ENCODE measurements at places on chromosomes 7 and 10.

DNA sequence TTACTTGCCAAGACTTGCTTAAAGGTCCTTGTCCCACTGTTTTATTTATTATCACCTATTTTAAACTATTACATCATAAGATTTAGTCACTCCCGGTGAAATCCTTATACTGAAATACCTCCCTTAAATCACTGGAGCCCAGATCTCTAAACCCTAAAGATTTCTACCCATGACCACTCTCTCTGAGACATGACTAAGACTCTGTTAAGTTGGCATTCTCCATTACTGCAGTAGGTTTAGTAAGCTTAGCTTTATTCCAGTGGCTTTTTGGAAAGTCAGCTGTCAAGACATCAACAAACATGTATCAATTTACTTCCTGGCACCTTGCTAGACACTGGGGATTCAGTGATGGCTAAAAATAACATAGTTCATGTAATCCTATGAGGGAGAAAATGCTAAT, 874.2 kb downstream of the KCNMA1 start:
- no peak for DNase-seq

DNA sequence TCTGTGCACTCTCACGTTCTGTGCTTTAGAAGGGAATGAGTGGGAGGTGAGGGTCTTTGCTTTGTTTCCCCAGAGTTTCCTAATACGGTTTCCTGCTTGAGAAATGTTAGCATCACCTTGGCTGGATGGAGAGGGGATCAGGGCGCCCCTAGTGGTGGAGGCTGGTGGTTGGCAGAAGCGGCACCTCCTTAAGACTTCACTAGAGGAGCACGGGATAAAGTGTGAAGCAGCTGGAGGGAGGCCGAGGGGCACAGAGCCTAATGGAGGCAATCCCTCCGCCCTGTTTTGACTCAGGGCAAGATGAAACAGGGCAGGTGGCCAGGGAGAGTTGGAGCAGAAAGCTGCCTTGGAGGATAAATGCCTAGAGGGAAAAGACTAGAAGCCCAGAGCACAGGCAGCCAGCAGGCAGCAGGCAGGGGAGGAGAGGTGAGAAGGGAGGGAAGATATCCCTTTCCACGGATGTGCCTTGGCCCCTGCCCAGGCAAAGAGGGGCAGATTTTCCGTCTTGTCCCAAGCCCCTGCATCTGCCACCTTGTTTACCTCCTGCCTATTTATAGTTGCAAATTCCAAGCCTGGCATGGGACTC, 56.0 kb upstream of the BTRC start:
- DNase-seq = peak; percentile 84

- DNase-seq = no peak
Observed at GRCh38 chr7:140675726-140676125, 3.0 kb downstream of the ADCK2 start.

DNA sequence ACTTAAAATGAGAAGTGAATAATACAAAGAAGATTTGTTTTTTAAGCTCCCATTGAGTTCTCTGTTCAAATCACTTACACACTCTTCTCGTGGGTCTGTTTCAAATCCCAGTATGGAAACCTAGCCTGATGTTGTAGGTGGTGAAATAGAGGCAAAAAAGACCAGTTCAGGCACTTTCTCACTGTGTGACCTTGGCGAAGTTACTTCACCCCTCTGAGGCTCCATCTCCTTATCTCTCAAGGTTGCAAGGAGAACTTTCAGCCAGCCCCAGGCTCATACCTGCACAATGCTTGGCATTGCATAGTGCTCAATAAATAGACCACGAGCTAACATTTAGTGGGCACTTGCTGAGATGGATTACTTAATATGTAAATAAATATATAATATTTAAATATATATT, 90.1 kb downstream of the PRLHR start:
- DNase-seq = no peak

DNA sequence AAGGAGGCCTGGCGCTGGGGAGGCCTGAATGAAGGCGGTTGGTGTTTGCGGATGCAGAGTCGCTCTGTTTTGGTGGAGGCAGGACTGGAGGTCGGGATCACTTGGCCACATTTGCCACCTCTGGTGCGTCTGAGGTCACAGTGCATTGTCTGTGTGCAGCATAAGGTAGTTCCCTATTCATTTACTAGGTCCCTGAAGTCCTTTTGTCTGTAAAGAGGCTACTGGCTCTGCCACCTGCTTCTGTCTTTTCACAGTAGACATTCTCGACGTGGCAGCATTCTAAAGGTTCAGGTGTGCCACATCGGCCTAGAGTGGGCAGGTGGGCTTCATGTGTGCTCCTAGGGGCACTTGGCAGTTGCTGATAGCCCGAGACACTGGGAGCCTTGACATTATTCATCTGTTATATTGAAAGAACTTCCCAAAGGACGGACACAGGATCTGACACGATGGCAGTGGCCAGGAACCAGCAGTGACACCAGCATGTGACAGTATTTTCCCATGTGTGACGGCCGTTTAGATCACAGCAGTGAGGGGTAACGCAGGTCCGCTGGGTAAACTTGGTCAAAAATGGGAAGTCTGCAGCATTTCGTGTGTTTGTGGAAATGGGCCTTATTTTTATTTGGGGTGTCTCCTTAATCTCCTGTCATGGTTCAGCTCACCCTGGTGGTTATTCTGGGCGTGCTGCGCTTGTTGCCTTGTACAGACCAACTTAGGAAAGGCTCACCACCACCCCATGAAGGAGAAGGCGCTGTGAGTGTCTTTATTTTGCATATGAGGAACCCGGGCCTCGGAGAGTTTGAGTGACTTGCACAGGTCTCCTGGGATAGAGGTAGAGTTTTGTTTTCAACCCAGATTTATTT, 5.9 kb downstream of the MGMT start:
- no peak for DNase-seq

DNA sequence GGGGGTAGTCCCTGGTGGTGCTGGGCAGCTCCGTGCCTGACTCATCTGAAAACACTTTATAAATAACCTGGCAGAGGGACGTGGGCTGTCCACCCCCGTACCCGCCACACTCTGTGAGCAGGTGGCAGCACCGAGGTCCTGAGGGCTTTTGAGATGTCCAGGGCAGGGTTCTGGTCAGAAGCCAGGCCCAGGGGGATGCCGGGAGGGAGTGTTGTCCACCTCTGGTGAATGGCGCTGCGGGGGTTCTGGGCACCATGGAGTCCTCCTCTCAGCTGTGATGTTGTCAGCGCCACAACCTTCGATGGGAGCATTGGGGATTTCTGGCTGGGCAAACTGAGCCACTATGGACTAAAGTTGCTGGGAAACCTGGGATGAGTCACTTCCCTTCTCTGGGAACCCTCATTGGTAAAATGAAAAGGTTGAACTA, 27.4 kb upstream of the GOLGA7B start:
- DNase-seq = no peak

DNA sequence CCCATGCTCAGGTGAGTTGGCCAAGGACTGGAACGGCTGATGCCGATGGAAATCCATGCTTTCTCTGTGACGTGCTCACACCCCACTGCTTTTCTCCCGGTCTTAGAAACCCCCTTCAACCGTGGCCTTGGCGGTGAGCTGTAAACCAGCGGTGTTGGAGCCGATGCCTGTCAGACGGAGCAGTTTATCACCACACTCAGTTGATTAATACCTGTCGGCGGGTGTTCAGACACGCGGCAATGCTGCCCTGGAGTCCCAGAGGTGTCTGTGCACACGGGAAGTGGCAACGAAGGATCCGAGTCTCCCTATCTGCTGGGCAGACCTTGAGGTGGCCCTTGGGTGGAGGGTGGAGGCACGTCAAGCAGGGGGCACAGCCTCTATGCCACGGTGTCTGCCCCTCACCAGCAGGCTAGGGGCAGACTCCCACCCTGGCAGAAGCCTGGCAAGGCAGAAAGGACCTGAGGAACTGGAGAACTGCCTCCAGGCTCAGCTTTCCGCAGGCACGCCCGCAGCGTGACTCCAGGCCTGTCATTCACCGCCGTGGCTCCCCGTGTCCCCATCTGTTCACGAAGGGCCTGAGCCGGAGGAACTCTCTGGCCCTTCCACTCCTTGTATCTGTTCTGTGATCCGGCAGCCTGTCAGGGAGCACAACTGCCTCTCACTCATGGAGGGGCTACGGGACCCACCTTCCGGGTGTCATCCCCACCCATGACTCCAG, 34.6 kb upstream of the MNX1 start:
- no peak for DNase-seq
